CD4-positive, CD25-positive, alpha-beta regulatory T cell (primary cell): ENCODE measurements at places on chromosomes 13 and 19. TPM values are rescaled to one million over a fixed set of nuclear protein-coding genes. Genes with fewer than 3 reads are reported as not detected.

GRCh38 chr19:17532557-17532956, 21.1 kb downstream of the PGLS start:
- H3K4me3 ChIP-seq = no peak overlapping the region
- H3K27ac ChIP-seq = no peak overlapping the region
- peaks cover 6% of the 10 kb centered on the region for H3K27me3 ChIP-seq

- H3K27ac ChIP-seq = no peak overlapping the region
- no peak for DNase-seq
- H3K4me1 ChIP-seq = peaks cover 3% of the 10 kb centered on the region
- H3K27me3 ChIP-seq = no peaks in the 10 kb centered on the region
- no peak overlapping the region for H3K4me3 ChIP-seq
Measured at GRCh38 chr19:35088131-35088913, 27.3 kb upstream of the FXYD3 start.

DNA sequence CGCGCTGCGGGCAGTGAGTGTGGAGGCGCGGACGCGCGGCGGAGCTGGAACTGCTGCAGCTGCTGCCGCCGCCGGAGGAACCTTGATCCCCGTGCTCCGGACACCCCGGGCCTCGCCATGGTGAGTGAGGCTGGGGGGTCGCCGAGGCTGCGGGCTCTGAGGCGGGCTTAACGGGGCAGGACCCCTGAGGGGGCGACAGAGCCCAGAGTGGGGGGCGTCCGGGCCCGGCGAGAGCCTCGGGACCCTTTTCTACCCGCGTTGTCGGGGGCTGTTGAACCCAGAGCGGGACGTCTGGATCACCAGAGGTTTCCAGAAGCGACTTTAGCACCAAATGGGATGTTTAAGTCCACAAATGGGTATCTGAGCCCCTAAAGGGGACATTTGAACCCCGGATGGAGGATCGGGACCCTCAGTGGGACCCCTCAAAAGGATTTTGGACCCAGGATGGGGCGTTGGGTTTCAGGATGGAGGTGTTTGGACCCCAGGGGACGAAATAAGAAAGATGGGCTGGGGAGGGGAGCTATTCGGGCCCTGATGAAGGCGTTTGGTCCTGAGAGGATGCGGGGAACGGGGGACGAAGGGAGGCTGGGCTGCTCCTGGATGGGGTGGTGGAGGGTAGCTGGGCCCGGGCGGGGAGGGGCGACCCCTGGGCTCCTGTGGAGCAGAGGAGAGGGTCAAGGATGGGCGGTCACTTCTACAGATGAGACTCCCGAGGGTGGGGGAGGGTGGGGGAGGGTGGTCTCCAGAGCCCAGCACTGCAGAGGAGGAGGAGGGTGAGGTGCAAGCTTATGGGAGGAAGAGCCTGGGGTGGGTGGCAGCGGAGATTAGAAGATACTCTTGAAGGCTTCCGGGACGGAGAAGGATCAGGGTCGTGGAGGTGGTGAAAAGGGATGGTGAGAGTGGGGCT, at the start of gene CALM3:
Gene CALM3, plus strand, starts transcription at position 13 of the 907 bp plus-strand sequence. Its CDS starts 105 bp downstream, at position 118.
- DNase-seq = no peak
- no peaks in the 10 kb centered on the region for H3K27me3 ChIP-seq

DNA sequence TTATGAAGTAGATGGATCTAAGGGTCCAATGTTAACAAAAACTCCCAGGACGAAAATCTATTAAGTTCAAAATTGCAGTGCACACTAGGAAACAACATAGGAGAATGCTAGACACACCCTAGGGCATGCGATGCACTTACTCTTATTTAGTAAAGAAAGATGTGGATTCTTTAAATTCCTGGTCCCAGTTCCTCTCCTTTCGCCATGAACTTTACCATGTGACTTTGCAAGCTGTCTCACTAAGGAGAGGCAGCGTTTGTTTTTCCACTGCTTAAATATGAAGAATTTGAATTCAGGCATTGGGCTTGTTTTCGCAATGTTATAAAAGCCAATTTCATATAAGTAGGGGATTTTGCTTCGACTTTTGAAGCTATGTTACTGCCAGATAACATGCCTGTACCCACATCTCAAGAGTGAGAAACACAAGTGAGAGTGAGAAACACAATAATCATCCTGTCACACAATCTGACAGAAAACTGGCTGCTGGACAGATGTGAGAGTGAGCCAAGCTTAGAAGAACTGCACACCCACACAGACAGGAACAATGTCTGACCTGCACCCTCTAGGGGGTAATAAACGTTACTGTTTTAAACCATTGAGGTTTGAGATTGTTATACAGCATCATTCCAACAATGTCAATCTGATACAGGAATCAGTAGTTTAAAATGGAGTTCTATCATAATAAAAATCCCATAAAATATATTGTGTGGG, 1308.4 kb downstream of the SLITRK5 start:
- H3K36me3 ChIP-seq = no peaks in the 10 kb centered on the region
- H3K4me3 ChIP-seq = no peak overlapping the region
- H3K27ac ChIP-seq = no peak overlapping the region

DNA sequence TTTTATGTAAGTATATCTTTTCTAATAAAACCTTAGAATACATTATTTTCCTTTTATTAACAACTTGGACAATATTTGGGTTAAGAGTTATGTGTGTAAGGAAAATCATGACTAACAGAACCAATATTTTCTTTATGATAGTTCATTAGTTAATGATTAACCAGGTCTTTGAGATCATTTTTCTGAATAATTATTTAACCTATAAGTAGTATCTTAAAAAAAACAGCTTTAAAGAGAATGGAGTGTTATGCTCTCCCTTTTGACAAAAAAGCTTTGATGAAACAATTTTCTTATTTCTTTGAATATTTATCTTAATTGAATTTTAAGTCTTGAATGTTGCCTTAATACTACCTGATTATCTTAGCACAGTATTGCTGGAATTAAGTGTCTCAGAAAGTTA, 3.8 kb downstream of the SLAIN1 start:
- H3K27ac ChIP-seq = no peak overlapping the region
- H3K36me3 ChIP-seq = no peaks in the 10 kb centered on the region
- no peak overlapping the region for H3K4me3 ChIP-seq
- H3K27me3 ChIP-seq = no peaks in the 10 kb centered on the region

DNA sequence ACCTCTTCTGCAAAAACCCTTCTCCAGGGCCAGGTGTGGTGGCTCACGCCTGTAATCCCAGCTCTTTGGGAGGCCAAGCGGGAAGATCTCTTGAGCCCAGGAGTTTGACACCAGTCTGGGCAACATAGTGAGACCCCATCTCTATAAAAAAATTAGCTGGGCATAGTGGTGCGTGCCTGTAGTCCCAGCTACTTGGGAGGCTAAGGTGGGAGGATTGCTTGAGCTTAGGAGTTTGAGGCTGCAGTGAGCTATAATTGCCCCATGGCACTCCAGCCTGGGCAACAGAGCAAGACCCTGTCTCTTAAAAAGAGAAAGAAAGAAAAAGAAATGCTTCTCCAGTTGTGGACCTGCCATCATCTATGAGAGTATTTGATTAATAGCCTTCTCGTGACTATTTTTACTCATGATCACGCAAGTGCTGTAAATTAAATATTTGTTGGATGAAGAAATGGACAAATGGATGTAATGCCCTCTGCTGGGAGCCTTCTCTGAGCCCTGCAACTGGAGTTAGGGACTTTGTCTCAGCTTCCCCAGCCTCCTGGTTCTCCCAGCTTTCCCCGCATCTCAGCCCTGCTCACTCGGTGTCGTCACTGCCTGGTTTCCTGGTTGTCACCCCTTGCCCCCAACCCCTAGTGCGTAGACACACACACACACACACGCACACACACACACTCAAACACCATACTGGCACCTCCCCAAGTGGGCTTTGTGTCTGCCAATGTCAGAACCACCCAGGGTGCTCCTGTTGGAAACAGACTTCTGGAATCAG, 12.2 kb downstream of the WIZ start:
- DNase-seq = no peak
- no peak overlapping the region for H3K4me3 ChIP-seq
- H3K27me3 ChIP-seq = no peaks in the 10 kb centered on the region

DNA sequence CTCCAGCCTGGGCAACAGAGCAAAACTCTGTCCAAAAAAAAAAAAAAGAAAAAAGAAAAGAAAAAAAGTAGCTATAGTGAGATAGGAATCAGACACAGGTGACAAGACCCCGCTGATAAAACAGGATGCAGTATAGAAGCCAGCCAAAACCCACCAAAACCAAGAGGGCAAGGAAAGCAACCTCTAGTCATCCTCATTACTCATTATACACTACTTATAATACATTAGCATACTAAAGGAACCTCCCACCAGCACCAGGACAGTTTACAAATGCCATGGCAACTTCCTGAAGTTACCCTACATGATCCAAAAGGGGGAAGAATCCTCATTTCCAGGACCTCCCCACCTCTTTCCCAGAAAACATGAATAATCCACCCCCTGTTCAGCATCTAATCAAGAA, 35.6 kb upstream of the UBL3 start:
- no peak overlapping the region for H3K27ac ChIP-seq
- peaks cover 5% of the 10 kb centered on the region for H3K4me1 ChIP-seq
- H3K36me3 ChIP-seq = no peaks in the 10 kb centered on the region
- DNase-seq = no peak
- H3K4me3 ChIP-seq = no peak overlapping the region

GRCh38 chr13:110109140-110109783, 197.7 kb downstream of the COL4A1 start:
- H3K36me3 ChIP-seq = no peaks in the 10 kb centered on the region
- H3K27ac ChIP-seq = no peak overlapping the region
- H3K4me1 ChIP-seq = no peaks in the 10 kb centered on the region

The AZU1 gene
- polyA plus RNA-seq = not detected
